GM23338 (cell line): ENCODE measurements at places on chromosomes 11 and 22. TPM values are rescaled to one million over a fixed set of nuclear protein-coding genes. Genes with fewer than 3 reads are reported as not detected.

- no peak for DNase-seq
- no peaks in the 10 kb centered on the region for H3K27me3 ChIP-seq
- no peak overlapping the region for H3K4me3 ChIP-seq
- no peak overlapping the region for H3K27ac ChIP-seq
- peaks cover 26% of the 10 kb centered on the region for H3K4me1 ChIP-seq
Observed at GRCh38 chr11:92109466-92109865, 115.2 kb upstream of the FAT3 start.

DNA sequence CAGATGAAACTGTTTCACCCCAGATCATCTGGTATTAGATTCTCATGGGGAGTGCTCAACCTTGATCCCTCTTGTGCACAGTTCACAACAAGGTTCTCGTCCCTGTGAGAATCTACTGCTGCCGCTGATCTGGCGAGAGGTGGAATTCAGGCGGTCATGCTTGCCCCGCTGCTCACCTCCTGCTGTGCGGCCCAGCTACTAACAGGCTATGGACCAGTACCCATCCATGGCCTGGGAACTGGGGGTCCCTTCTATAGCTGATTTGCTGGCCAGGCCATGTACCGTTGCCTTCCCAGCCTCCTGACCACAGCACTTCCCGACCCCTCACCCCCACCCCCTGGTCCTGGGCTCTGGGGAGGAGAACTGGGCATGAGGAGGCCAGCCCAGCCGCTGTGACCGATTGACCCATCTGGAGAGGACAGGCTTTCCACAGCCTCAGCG is 2.6 kb downstream of the PHLDA2 start:
- DNase-seq = no peak
- peaks cover 10% of the 10 kb centered on the region; the same call in 1 of the 2 replicates for H3K4me1 ChIP-seq
- no peak overlapping the region for H3K27ac ChIP-seq
- H3K27me3 ChIP-seq = peaks cover 41% of the 10 kb centered on the region
- no peaks in the 10 kb centered on the region for H3K36me3 ChIP-seq

DNA sequence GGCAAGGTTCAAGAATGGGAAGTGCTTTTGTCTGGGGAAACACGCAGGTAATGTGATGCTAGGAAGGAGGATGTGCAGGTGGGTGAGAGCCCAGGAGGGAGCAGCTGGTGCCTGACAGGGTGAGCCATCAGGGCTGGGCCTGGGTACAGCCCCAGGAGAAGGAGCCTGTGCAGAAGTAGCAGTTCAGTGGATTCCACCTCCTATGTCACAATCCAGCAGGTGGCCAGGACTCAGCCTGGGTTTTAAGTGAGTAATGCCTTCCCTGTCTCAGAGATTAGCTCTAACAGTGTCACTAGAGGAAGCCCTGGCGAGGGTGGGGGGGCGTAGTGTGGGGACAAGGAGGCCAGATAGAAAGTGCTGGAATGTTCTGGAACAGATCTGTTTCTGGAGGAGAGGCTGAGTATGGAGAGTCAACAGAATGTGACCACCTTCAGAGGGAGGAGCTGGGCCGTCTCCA is 8.1 kb downstream of the RIC8A start:
- H3K27me3 ChIP-seq = no peaks in the 10 kb centered on the region
- H3K27ac ChIP-seq = 0 out of 2 replicates have a peak overlapping the region, but pooled peaks have one; percentile 32
- H3K4me1 ChIP-seq = no peaks in the 10 kb centered on the region
- H3K4me3 ChIP-seq = no peak overlapping the region
- peaks cover 8% of the 10 kb centered on the region for H3K36me3 ChIP-seq

- no peak for DNase-seq
- no peaks in the 10 kb centered on the region for H3K36me3 ChIP-seq
- H3K4me3 ChIP-seq = no peak overlapping the region
Observed at GRCh38 chr11:93287434-93287833, 43.1 kb upstream of the DEUP1 start.

ACAT1 gene
- 53.6 and 128 TPM in 2 replicates for total RNA-seq

MMP1 gene
- total RNA-seq = not detected in 2 replicates

DNA sequence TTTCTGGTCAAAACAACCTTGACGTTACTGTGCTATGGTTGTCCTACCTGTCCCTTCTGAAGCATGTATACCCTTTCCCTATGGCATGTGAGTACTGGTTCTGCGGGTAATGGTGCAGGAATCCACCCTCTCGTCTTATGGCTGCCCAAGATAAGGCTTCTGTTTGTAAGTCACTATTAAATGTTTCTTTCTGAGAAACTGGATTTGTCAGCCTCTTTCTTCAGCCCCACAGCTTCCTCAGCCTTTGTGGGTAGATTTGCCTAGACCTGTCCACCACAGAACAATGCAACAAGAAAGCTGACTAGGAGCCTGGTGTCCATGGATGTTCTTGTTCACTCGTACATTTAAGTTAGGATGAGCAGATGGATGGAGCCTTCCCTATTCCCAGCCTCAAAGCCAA is 14.4 kb downstream of the MMP7 start:
- no peaks in the 10 kb centered on the region for H3K36me3 ChIP-seq
- no peak overlapping the region for H3K27ac ChIP-seq
- no peaks in the 10 kb centered on the region for H3K27me3 ChIP-seq
- H3K4me3 ChIP-seq = no peak overlapping the region

GRCh38 chr11:117924631-117925170 is 4.5 kb downstream of the TMPRSS13 start:
- H3K36me3 ChIP-seq = no peaks in the 10 kb centered on the region
- H3K27me3 ChIP-seq = no peaks in the 10 kb centered on the region
- H3K27ac ChIP-seq = no peak overlapping the region
- peaks cover 10% of the 10 kb centered on the region; the same call in 1 of the 2 replicates for H3K4me1 ChIP-seq

MICAL3 gene
- 28.8 and 33.9 TPM in 2 replicates for total RNA-seq

DNA sequence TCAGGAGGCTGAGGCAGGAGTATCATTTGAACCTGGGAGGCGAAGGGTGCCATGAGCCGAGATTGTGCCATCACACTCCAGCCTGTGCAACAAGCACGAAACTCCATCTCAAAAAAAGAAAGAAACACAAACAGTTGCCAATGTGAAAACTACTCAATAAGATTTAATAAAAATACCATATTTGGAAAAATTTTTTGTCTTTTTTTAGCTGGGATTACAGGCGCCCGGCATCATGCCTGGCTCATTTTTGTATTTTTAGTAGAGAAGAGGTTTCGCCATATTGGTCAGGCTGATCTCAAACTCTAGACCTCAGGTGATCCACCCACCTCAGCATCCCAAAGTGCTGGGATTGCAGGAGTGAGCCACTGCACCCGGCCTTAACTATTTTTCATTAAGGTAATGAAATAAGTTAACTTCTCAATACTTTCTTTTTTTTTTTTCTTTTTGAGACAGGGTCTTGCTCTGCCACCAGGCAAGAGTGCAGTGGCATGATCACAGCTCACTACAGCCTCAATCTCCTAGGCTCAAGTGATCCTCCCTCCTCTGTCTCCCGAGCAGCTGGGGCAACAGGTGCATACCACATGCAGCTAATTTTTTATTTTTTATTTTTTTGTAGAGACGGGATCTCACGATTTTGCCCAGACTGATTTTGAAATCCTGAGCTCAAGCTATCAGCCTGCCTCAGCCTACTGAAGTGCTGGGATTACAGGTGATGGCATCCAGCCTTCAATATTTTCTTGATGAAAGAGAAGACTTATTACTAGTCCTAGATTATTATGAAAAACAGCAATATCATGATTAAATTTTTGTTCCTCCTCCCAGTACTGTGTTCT is 4746.2 kb upstream of the OR11H1 start:
- 0 out of 2 replicates have a peak, but pooled peaks cover 12% of the 10 kb centered on the region for H3K36me3 ChIP-seq
- no peaks in the 10 kb centered on the region for H3K4me1 ChIP-seq
- H3K27me3 ChIP-seq = no peaks in the 10 kb centered on the region
- no peak overlapping the region for H3K4me3 ChIP-seq

F2 gene
- total RNA-seq = 0.21 TPM in 1 of 2 replicates, not detected in the other
